ENCODE measurements at places on chromosomes 3 and 15.
A peak's percentile ranks its signal among the peaks of the same experiment; 100 is the strongest.

GRCh38 chr15:80769829-80770705 is 9.1 kb upstream of the CEMIP start:
- DNase-seq = no peak

- no peak for DNase-seq
Measured at GRCh38 chr15:58517252-58517681, 85.5 kb downstream of the LIPC start.

DNA sequence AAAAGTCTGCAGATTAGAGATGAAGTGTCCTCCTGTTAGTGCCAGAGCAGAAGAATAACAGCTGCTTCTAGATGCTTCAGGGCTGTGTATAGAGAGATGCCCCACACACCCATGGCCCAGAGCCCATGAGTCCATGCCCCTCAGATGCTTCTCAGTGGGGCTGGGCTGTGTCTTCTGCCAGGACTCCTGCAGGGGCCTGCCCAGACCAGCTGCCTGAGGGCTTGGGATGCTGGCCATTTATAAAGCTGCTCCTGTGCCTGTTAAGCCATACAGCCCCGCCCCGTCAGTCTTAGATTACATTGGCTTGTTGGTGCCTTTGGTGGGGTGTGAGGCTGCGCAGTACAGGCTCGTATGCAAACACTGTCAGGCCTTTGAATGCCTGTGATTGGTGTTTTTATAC is 318.0 kb upstream of the CTDSPL start:
- no peak for DNase-seq

DNA sequence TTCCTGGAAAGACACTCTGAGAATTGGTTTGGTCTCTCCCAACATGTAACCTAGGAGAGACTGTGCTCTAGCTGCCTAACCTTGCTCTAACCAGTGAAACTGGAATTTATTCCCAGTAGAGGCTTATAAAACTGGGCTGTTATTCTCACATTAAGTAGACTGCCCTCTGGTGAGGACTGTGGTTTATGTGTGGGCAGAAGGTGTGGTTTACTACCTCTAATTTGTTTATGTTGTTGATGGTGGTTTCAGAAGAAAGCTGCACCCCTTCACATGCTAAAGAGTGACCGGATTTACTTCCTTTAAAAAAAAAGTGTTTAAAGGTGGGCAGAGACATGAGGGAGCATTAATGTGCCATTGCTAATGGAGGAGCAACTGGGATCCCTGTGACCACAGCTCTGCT is 273.2 kb downstream of the MECOM start:
- peak; percentile 59 for DNase-seq

DNA sequence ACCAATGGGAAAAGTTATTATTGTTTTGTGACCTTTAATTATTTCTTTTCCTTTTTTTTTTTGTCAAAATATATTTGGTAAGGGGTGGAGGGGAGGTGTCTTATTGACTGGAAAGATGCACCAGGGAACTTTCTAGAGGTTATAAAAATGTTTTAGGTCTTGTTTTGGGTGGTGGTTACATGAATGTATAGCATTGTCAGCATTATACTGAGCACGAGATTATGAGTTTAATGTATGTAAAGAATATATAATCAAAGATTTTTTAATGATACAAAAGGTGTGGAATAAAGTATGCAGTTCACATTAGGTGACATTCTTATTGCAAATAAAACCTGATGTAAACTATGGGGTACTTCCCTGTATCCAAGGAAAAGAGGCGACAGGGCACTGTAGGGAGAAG is 23.0 kb upstream of the MAP3K13 start:
- DNase-seq = no peak

- DNase-seq = peak; percentile 83
Measured at GRCh38 chr15:80615783-80616391, 79.2 kb upstream of the ABHD17C start.

GRCh38 chr3:50299929-50300680 is 900 bp upstream of the HYAL3 start:
- DNase-seq = no peak

DNA sequence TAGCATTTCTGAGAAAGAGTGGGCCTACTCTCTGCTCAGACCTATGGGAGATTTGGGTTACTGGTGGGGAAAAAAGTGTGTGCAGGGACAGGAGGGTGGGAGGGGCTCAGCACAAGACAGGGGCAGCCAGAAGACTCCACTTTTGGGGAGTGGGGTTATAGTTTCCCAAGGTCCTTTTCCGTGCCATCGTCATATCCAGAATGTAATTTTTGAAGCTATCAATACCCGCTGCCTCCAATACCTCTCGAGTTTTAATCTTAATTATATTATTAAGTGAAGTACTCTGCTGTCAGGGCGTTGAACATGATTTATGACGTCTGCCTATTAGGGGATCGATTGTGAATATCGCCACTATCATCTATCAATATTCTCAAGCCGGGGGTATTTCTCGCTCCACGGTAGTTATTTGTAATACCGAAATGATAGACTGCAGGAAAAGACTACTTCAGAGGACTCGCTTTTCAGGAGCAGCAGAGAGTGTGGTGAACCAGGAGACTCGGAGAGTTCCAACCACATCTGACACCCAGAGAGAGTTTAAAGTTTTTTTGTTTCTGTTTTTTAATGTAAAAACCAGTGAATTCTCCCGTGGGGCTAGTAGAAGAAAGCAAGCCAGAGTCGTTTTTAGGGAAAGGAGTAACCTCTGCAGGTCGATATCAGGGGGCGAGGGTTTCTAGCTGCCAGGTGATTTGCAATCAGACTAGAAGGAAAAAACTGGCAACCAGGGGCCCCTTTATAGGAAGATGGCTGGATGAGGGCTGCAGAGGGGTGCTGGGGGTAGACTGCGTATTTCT is 20.6 kb downstream of the NR2F2 start:
- no peak for DNase-seq

DNA sequence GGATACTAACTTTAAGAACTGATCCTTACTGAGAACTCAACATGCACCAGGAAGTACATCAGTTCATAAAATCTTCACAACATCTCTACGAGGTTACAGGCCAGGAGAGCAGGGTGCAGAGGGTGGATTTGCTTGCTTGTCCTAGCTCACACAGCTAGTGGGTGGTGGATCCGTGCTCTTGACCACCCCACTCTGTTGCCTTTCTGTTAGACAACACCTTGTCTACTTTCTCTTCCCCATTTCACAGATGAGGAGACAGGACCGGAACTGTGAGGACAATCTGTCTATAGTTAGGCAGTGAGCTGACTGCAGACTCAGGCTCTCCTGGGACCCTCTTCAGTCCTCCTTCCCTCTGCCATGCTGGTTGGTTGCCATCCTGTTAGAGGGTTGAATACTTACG is 221.7 kb upstream of the TLE3 start:
- DNase-seq = no peak

DNA sequence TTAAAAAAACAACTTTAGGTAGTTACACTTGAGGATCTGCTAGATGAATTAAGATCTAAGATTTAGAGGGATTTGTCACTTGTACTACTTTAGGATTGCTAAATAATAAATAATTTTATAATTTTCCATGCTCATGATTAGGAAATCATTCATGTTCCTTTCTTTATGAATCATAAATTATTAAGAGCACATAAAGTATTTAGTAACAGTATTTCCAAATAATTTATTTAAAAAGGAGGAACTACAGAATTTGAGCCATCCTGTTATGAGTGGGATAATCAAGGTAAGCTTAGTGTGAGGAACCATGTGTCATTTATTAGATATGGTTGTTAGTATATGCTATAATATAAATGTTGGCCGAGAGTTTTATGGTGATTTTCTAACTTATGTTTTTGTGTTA is 37.5 kb upstream of the C3orf38 start:
- no peak for DNase-seq

DNA sequence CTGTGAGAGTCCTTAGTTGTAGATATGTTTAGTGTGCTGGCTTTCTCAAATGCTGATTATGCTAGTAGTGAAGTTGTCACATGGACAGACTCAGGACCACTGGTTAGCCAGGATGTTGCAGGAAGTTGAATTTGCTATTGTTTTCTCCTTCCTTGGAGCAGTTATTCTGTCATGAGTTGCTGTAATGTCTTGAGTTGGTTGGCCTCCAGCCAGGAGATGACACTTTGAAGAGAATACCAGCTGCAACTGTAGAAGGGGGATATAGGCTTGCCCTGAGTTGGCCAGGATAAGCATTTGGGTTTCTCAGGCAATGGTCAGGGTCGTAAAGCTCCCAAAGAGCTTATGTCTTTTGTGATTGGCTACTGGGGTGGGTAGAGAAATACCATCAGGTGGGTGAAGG is 206.7 kb downstream of the ZNF621 start:
- no peak for DNase-seq

GRCh38 chr3:5128849-5129248 is 6.8 kb downstream of the ARL8B start:
- no peak for DNase-seq

DNA sequence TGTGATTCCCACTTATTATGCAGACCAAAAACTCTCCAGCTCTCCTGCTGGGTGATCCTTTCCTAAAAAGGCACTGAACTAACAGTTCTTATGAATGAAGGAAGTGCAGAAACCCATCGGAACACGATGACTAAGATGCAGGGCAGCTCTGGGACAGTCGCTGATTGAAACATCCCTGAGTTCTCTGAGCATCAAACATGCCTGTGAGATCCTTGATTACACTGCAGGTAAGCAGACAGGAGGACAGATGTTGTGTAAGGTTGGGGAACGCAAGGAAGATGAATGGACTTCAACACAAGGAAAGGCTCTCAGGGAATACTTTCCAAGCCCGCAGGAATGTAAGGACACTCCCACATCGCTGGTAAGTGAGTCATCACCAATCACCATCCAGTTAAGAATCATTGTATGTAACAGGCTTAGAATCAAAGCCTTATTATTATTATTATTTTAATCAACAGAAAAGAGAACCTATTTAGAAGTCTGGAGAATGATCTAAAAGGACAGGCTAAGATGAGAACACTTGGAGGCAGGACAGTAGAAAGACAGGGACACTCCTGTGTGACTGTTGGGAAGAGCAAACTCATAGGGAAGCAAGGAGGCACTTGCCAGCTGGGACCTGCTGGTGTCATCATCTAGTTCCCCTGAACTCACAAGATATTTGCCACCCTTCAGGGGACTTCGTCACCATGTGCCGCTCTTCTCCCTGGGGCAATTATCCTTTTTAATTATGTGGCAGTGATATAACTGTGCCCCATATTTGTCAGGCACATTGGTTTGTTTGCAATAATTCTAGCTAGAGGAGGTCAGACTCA is 26.0 kb downstream of the TMEM158 start:
- DNase-seq = no peak

DNA sequence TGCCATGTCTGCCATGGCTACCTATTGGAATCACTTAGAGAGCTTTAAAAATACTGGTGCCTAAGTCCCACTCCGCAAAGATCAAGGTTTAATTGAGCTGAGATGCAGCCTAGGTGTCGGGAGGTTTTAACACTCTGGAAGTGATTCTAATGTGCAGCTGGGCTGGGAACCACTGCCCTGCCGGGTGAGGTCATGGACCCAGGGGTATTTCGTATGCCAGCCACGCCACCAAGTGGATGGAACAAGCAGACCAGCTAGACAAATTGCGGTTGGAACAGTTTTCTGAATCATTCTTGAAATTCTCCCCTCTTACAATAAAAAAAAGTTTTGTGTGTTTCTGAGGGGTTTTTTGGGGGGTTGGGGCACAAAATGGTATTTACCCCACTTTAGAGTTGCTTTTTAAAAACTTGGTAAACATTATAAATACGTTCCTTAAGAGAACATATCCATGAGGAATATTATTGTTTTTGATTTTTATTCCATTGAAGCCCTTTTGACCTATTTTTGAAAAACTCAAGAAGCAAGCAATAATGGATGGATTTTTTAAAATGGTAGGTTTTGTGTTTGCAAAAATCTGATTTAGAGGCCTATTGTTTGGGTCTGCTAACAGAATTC is 66.2 kb upstream of the CSTA start:
- DNase-seq = peak; percentile 62

GRCh38 chr3:191397771-191398170 is 63.2 kb upstream of the PYDC2 start:
- DNase-seq = no peak

- DNase-seq = no peak
Measured at GRCh38 chr3:25021816-25022215, 406.2 kb upstream of the RARB start.

GRCh38 chr3:7843441-7843840 is 658.2 kb upstream of the LMCD1 start:
- DNase-seq = no peak

DNA sequence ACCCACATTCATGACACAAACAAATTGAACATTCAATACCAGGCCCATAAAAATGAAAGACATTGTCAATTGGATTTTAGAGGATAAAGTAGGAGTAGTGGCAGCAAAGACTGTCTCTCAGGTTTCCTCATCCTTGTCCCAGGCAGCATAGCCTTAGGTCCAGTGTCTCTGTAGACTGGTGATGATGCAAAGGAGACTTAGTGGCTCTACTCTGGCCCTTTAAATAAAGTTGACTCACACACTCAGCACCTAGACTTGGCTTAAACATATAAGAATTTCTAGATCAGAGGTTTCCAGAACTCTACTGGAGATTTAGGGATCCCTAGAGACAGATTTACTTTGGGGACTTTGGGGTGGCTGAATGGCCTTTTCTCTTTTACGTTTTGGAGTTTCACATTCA is 166.6 kb downstream of the NR1D2 start:
- no peak for DNase-seq

- no peak for DNase-seq
Measured at GRCh38 chr3:134542287-134542958, 56.6 kb downstream of the CEP63 start.

DNA sequence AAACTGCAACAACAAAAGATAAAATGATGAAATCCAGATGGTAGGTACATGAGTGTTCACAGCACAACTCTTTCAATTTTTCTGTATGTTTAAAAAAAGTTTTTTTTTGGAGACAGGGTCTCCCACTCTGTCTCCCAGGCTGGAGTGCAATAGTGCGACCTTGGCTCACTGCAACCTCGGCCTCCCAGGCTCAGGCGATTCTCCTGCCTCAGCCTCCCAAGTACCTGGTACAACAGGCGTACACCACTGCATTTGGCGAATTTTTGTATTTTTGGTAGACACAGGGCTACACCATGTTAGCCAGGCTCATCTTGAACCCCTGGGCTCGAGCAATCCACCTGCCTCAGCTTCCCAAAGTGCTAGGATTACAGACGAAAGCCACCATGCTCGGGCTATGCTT is 18.6 kb downstream of the LRRFIP2 start:
- no peak for DNase-seq

DNA sequence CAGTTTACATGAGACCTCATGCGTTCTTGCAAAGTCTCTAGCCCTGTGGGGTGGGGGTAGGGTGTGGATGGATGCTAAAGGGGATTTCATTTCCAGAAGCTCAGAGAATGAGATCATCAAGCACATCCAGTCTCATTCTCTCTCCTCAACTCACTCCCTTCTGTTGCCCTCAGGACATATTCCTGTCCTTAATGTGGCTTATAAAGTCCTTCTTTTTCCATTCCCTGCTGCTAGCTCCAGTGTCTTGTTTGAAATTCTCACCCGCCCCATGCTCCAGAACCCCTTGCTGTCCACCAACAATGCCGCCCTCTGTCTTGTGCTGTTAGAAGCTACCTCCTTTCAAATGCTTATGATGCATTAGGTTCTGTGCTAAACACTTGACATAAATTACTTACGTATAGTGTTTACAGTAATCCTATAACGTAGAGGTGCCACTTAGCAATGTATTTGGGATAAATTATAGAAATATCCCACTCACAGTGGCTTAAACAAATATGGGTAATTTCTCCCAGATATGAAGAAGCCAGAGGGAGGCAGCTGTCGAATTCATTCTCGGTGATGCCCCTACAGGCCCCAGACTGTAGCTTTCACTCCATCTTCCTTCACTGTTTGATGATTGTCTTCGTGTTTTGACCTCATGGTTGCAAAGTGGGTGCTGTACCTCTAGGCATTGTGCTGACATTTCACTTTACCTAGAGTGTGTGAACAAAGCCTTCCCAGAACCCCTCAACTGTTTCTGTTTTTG is 273.1 kb upstream of the TBL1XR1 start:
- DNase-seq = no peak

GRCh38 chr3:27456554-27456953 is 27.6 kb downstream of the SLC4A7 start:
- DNase-seq = no peak

All from NCI-H1417 (cell line).